ENCODE measurements at places on chromosomes 1 and 21.

GRCh38 chr1:169044296-169044695 is 62.2 kb upstream of the ATP1B1 start:
- no peak for DNase-seq

DNA sequence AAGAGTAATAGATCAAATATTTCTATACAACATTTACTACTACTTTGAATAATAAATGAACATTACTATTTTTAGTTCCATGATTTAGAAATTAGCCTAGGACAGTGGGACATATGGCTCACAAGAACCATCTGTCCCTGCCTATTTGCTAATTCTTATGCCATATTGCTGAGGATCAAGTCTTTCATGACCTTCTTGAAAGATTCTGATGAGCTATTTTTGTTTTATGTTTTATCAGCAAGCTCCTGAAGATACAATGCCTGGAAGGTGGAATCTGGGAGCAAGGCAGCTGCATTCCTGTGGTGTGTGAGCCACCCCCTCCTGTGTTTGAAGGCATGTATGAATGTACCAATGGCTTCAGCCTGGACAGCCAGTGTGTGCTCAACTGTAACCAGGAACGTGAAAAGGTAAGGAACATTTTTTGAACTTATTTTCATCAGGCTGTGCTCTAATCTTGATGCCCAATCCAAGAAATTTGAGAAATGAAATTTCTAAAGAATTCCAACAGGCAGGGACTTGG is 326.7 kb downstream of the PAPPA2 start:
- peak; percentile 7 for DNase-seq

- DNase-seq, result no peak
These were observed 413.7 kb downstream of the PTPRU start for GRCh38 chr1:29650041-29650400.

GRCh38 chr21:31184459-31184858 is 146.2 kb upstream of the KRTAP19-8 start:
- no peak for DNase-seq

GRCh38 chr21:34075091-34075425 is 1.7 kb downstream of the MRPS6 start:
- DNase-seq, result no peak

DNA sequence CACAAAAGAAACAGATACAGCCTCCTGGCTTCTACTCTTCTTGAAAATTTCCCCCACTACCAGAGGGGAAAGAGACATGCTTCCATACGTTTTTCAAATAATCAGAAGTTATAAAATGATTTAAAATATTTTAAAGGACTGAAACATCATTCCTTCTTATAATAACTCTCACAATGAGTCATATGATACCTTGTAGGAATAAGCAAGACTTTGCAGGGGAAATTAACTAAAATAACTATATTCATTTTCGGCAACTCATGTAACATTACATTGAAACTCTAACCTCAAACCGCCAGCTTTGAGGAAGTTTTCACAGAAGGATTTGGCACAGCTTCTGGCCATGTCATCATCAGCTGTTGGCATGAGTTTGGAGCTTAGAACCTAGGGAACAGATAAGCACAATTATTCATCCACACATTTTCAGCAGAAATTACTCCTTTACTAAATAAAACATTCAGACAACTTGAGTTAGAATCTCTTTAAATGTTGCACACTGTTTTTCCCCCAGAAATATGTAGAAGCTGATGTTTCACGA is 85.9 kb downstream of the USP24 start:
- DNase-seq, result peak; percentile 89

- DNase-seq, result no peak
These were observed 17.5 kb upstream of the FAM43B start for GRCh38 chr1:20534659-20535417.

DNA sequence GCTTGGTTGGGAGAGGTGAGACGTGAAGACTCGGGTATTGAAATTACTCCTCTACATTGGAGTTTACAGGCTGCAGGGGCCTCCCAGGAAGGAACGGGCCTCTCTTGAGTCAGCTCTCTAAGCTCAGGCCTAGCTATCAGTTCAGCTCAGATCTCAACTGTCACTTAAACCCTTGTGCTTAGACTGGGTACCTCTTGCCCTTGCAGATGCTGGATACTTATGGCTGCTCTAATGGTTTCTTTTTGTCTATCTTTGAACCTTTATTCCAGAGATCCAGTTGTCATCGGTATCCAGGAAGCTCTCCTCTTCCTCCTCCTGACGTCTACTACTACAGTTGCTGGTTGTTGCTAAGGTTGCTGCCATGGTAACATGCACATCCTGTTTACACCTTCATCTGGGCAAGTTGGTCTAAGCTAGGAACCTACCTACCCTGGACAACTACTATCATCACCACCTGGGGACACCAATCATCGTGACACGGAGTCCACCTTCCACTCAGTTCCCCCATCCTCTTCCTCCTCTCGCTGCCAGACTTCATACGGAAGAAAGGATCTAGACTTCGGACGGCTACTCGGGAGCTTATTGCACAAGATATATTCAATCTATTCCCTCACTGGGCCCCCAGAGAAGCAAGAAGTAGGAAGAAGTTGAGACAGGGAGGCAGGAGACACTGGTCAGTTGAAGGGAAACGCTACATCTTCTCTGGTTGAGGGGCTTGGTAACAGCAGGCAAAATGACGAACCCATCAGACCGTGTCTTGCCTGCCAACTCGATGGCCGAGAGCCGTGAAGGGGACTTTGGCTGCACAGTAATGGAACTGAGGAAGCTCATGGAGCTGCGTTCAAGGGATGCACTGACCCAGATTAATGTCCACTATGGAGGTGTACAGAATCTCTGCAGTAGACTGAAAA is 56.1 kb downstream of the ATP2B4 start:
- peak; percentile 18 for DNase-seq

GRCh38 chr1:209560952-209561351 is 22.6 kb upstream of the CAMK1G start:
- no peak for DNase-seq

- DNase-seq, result no peak
These were observed 143.9 kb downstream of the GALNT2 start for GRCh38 chr1:230210981-230211336.

GRCh38 chr1:116918714-116919357 is 9.1 kb downstream of the PTGFRN start:
- no peak for DNase-seq

GRCh38 chr1:213852107-213852506 is 135.7 kb upstream of the PROX1 start:
- DNase-seq, result no peak

DNA sequence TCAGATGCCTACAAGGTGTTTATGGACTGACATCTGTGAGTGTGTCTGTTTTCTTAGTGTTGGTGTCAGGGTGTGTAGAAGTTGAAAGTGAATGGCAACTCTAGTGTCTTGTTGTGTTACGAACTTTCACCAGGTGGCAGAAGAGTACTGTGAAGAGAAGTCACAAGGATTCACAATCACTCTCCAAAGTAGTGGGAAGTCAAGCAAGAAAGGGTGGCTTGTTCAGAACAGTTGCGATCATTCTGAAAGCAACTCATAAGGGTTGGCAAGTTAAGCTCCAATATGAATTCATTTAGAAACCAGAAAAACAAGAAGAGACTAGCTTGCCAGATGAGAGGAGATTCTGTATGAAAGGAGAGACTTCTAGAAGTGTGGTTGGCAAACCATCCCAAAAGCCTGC is 86.1 kb downstream of the FASLG start:
- DNase-seq, result peak; percentile 93

- DNase-seq, result peak; percentile 46
These were observed 20.4 kb downstream of the H3-3A start for GRCh38 chr1:226082959-226083301.

- DNase-seq, result peak; percentile 9
These were observed 827 bp downstream of the RFX5 start for GRCh38 chr1:151346082-151346768.

- DNase-seq, result no peak
These were observed 818 bp downstream of the FHL3 start for GRCh38 chr1:38004284-38005108.

GRCh38 chr21:41201385-41201784 is 33.4 kb downstream of the BACE2 start:
- DNase-seq, result no peak

- no peak for DNase-seq
These were observed 28.9 kb downstream of the FAAP20 start for GRCh38 chr1:2165646-2166045.

DNA sequence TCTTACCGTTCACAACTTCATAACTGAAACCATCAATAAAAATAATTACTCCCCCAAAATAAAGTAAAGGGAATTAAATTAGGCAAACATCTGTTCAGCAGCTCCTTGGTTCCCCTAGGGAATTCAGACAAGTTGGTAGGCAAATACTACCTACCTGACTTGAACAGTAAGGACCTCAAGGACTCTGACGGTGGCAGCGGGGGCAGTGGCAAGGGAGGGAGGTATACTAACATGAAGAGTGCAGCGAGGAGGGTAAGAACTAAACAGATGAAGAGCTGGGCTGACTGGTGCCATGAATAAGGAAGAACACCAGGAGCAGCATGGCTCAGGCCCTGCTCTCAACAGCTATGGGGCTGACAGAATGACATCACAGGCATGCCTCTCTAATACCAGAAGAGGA is 33.1 kb downstream of the MTOR start:
- DNase-seq, result peak; percentile 28

GRCh38 chr1:166235728-166236127 is 68.9 kb upstream of the FAM78B start:
- no peak for DNase-seq

GRCh38 chr1:116690849-116691406 is 23.4 kb upstream of the IGSF3 start:
- no peak for DNase-seq

DNA sequence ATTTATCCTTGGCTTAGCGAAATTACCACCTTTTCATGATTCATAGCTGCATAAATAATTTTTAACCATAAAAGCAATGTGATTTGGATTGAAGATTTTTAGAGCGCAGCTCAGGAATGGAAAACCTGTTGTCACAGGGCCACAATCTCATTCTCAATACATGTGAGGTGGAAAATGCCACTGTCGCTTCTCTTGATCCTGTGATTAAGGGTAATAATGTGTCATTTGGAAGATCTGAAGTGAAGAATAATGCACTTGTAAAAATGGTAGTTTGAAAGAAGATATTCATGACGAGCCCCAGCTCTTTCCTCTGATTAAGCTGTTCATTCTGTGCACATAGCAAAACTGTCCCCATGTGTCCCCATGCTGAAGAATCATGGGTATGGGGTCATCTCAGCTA is 230.4 kb downstream of the BACH1 start:
- no peak for DNase-seq

- no peak for DNase-seq
These were observed 99.9 kb downstream of the GLUL start for GRCh38 chr1:182291584-182292192.

DNA sequence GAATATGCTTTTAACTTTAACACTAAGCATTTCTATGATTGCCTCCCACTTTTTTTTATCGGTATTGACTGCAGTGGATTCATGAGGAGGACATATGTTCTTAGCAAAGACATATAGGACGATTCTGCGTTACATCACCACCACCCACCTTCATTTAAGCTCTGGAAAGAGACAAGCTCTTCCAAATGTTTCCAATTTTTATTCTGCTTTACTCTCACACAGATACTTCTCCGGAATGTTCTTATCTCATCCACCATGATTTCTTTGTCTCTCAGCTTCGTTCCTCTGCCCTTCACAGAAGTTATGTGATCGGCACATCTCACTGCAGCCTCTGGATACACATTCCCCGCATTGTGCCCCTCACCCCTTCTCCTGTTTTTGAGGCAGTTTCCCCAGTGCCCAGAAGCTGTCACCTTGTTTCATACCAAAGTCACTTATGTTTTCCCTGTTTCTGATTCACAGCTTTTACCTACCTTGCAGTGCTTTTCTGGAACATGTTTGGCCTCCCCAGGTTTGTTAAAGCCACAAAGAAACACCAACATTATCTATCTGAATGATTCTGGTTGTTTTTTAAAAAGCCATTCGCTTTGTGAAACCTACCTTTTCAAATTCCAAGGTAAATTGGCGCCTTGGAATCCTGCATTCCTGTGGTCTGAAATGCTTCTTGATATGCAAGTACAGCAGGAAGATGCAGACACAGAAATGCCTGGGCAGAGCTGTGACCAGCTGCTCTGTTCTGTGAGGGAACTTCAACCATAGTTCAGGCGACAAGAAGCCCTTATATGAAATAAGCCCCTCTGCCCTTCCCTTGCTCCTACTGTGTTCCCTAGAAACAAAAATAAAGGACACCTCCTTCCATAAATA is 1020.2 kb downstream of the TTLL7 start:
- no peak for DNase-seq

DNA sequence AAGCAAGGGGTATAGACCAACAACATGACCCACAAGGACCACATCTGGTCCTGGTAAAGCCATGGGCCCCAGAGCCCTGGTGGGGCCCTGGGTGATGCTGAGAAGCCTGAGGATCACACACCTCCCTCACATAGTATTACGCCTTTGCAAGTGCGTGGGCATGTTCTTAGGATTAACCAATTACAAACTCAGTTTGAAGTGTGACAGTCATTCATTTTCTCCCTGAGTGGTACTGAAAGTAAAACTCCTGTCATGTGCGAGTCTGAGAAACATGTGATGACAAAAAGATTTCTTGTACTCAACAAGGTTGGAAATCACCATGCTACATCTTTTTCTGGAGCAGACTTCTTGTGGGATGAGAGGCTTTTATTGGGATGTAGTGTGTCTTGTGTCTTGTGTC is 315.3 kb upstream of the DUSP10 start:
- DNase-seq, result no peak

DNA sequence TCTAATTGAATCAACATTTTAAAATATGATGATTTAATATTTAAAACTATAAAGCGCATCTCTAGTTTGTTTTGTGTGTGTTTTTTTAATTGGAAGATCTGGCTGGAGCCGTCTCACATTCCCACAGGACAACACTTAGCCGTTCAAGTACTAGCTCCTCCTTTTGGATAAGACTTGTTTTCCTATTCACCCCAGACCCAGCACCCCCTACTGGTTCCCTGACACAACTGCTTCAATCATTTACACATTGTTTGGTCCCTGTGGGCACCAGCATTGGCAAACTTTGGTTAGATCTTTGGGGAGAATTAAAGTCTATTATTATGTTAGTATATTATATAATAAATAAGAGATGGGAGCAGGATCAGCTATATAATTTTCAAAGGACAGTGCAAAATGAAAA is 34.5 kb downstream of the TYW3 start:
- DNase-seq, result peak; percentile 27

- no peak for DNase-seq
These were observed 1290.7 kb upstream of the ADGRL2 start for GRCh38 chr1:80509965-80510522.

- no peak for DNase-seq
These were observed 4.8 kb upstream of the SLAMF9 start for GRCh38 chr1:159958719-159959380.

GRCh38 chr1:154896771-154897286 is 26.7 kb upstream of the KCNN3 start:
- no peak for DNase-seq

All from iris pigment epithelial cell (primary cell).